ENCODE measurements at places on chromosomes 13 and 19.
A peak's percentile ranks its signal among the peaks of the same experiment; 100 is the strongest.

GRCh38 chr19:56835401-56835800, 5.1 kb downstream of the PEG3 start:
- no peak for DNase-seq

DNA sequence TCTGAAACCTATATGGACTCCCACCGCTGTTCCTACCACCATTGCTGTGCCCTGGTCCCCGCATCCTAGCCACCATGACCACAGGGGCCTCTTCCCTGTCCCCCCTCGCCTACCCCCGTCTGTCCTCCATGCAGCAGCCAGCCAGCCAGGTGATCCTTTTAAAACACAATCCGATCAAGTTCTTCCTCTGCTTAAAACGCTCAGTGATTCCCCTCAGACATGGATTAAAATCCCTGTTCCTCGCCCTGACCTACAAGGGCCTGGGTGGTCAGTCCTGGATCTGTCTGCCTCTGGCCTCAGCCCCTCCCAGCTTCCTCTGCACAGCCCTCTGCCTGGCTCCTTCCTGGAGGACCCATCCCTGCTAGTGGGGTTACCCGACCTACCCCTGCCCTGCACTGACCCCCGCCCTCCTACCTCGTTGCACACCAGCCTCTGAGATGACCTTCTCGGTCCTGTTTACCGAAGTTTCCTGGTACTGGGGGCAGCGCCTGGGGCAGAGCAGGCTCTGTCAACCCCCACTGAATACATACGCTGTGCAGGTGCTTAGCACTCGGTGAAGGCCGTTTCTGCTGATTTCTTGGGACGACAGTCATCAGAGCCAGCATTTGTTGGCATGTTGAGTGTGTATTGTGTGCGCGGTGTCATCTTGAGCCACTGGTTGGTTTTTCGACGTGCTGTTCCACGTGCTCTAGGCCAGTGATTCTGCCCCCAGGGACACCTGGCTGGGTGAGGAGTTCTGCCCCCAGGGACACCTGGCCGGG, 14.7 kb upstream of the LENG8 start:
- no peak for DNase-seq

DNA sequence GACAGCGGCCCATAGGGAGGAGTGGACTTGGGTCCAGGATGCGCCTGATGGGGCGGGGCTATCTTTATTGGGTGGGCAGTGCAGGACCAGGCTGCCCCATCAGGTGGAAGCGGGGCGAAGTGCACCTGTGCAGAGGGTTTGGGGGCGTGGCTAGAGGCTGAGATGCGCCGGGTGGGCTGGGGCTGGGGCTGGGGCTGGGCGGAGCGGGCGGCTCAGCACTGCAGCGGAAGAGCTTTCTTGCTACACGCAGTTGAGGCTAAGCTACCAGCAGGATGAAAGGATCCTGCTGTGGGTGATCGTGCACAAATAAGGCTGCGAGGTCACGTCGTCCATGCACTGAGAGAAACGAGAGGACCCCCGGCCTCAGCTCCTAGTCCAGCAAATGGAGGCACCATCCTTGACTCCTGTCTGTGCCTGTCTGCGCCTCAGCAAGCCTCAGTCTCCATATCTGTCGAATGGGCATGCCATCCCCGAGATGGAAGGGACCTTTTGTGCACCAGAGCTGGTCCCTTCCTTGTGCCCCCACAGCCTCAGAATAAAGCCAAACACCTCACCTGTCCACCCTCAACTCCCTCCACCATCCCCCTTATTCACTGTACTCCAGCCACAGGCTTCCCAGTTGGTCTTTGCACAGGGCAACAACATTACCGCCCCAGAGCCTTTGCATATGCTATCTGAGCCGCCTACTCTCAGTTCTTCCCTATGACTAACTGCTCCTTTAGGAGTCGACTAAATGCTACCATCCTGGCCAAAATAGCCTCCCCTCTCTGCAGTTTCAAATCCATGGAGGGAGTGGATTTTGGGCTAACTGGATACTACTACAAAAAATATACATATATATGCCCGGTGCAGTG, 21.0 kb upstream of the HOMER3 start:
- no peak for DNase-seq

DNA sequence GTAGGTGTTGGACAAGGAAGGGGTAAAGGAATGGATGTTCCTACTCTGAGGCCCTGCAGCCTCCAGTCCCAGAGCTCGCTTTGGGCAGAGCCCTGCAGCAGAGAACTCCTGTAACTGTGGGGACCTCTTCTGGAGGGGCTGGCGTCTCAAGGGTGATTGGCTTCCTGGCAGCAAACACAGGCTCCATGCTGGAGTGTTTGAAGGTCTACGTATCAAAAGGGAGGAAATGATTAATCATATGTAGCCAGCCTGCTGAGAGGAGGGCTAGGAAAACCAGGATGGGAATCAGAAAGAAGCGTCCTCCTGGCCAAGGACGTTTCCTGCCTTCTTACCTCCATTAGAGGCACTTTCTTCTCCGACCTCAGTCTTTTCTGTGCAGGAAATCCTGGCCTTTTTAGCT, 208.5 kb downstream of the TSHZ3 start:
- peak; percentile 58 for DNase-seq

DNA sequence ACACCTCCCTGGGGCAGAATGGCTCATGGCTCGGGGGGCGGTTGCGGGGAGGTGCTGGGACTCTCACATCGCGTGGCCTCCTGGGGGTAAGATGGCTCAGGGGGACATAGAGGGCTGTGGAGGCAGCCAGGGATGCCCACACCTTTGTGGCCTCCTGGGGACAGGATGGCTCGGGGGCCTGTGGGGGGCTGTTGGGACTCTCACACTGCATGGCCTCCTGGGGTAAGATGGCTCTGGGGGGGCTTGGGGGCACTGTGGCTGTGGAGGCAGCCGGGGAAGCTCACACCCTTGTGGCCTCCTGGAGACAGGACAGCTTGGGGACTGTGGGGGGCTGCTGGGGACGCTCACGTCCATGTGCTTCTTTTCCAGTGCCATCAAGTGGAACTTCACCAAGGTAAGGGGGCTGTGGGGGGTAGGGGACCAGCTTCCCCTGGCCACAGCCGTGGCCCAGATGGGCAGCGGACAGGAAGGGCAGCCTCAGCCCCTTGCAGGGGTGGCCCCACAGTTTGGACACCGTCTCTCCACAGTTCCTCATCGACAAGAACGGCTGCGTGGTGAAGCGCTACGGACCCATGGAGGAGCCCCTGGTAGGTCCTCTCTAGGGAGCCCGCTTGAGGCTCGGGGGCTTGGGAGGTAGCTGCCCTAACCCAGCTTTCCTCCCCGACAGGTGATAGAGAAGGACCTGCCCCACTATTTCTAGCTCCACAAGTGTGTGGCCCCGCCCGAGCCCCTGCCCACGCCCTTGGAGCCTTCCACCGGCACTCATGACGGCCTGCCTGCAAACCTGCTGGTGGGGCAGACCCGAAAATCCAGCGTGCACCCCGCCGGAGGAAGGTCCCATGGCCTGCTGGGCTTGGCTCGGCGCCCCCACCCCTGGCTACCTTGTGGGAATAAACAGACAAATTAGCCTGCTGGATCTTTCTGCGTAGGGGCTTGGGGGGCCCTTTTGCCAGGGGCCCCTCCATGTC, 2.4 kb downstream of the GPX4 start:
- DNase-seq = no peak

GRCh38 chr13:100478107-100478809, 110.3 kb downstream of the GGACT start:
- DNase-seq = no peak

Data from iris pigment epithelial cell (primary cell).